Fibroblast of skin of right quadriceps (primary cell): ENCODE measurements at places on chromosomes 6 and 20.

DNA sequence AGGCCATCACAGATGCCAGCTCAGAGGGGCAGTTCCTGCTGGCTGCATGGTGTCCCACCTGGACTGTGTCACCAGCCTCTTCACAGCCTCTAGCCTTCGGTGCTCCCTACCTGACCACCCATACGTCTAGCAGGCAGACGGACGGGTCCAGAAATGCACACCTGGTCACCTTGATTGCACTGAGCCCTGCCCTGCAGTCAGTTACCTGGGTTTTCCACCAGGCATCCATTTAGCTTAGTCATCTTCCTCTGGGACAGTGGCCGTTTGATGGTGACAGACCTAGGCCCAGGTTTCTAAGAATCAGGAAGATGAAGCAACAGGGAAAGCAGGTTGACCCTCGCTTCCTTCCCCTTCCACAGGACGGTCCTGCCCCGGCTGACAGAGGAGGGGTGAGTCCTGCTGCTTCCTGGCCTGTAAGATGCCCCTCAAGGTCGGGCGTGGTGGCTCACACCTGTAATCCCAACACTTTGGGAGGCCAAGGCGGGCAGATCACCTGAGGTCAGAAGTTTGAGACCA is 9.8 kb upstream of the BPI start:
- DNase-seq, result no peak

DNA sequence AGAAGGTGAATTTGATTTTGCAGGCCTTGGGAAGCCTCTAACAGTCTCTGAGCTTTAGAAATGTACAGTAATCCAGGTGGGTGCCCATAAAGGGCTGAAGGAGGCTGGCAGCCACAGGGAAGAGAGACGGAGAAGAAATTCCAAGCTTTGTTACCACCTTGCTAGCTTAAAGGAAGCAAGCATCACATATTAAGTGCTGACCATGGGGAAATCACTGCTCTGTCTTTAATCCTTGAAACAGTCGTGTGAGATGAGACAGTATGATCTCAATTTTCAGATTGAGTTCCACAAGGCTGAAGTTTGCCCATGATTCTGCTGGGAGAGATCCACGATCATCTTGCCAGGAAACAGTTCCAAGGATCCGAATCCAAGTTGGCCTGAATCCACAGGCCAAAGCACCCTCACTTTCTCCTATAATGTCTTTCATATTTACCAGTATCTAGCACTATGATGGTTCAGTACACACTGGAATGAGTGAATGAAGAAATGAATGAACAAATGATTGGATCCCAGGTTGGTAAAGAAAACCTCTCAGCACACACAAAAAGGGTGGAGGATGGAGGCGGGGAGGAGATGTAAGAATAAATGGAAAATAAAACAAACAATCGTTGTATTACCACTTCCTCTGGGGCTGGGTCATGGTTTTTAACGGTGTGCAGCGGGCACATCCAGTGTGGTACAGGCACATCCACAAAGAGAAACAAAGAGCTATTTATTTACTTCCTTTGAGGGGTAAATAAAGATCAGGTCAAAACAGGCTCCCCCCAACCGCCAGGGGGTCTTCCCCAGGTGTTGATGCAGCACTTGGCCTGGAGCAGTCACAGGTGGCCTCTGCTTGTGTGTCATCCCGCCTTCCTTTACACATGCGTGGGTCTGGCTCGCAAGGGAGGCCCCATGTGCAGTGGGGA is 28.2 kb upstream of the TAF8 start:
- no peak for DNase-seq

- no peak for DNase-seq
These were observed 110.0 kb downstream of the MAP7 start for GRCh38 chr6:136440203-136440602.

- DNase-seq, result no peak
These were observed 501.3 kb upstream of the SULF2 start for GRCh38 chr20:48286601-48287000.

- peak; percentile 22 for DNase-seq
These were observed 654 bp downstream of the FAM8A1 start for GRCh38 chr6:17600527-17601385.

DNA sequence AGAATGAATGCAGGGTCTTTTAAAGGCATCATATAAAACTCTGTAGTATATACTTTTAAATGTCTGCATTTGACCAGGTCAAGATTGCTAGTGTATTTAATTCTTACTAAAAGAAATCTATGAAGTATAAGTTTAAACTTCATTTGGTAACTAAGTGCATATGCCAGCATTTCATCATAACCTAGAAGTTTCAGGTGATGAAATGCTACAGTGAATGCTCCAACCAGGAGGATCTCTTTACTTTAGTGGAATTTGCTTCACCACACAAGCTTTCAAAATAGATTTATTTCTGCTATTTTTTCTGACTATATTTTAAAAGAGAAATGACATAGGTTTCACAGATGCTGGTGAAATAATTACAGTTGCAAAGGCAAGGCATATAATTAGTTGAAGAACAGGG is 141.9 kb downstream of the HIVEP2 start:
- DNase-seq, result no peak

GRCh38 chr6:159220093-159220492 is 50.9 kb downstream of the FNDC1 start:
- DNase-seq, result no peak

DNA sequence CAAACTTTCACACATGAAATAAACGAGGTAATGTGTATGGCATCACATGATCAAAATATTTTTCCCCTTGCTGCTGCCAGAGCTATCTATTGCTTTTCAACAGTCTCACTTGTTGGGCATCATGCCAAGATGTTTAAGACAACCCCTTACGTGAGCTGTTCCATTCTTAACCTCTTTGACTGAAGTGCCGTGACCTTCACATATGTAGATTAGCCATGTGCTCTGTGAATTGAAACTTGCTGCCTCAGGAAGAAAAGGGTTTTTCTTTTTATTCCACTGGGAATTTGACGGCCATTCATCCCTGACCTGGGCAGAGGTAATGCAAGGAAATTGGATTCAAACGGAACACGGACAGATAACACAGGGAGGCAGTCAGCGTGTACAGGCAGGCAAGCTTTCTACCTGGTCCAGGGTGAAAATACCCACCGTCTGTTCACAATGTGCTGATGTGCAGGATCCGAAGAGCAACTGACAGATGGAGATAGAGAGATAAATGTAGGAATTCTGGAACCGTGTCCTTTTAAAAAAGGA is 14.2 kb downstream of the ARID1B start:
- peak; percentile 67 for DNase-seq

DNA sequence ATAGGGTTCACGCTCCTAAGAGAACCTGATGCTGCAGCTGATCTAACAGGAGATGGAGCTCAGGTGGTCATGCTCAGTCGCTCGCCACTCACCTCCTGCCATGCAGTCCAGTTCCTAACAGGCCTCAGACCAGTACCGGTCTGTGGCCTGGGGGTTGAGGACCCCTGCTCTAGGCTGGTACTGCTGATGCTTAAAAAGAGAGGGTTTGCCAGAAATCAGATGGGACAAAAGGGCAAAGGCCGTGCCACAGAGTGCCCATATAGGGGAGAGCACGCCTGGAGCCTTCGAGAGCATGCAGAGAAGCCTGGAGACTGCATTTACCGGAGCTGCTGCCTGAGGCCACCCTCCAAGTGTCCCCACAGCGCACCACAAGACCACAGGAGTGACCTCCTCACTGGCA is 75.5 kb downstream of the PTPN1 start:
- DNase-seq, result no peak

GRCh38 chr20:32978009-32978335 is 26.3 kb downstream of the SUN5 start:
- DNase-seq, result no peak
